IMR-90 (cell line): ENCODE measurements at places on chromosomes 3 and 15. TPM values are rescaled to one million over a fixed set of nuclear protein-coding genes. Genes with fewer than 3 reads are reported as not detected.
A peak's percentile ranks its signal among the peaks of the same experiment; 100 is the strongest.

DNA sequence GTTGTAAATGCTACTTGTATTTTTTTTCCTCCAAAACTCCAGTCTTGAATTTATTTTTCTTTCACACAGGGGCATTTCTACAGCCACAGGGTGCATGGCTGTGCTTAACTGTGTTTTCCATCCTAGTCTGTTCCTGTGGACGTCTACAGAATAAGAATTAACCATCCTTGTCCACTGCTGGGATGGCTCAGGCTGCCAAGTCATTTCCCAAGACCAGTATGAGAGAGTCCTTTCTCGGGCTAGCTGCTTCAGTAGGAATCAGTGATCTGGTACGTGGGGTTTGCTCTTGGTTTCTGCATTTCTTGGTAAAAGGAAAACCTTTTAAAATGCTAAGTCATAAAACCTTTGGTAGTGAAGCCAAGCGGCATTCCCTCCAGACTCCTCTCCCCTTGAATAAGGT is 29.8 kb downstream of the CHDH start:
- no peak for DNase-seq

GRCh38 chr15:66893294-66893693 is 172.1 kb upstream of the SMAD3 start:
- no peak for DNase-seq

- no peak for DNase-seq
These were observed 448 bp upstream of the KBTBD12 start for GRCh38 chr3:127914584-127914983.

KNG1 gene
- polyA plus RNA-seq = not detected in 2 replicates

MAN2A2 gene
- 52.5 and 55.5 TPM in 2 replicates for polyA plus RNA-seq

SAXO2 gene
- polyA plus RNA-seq = 0.14 and 0.42 TPM in 2 replicates

DNA sequence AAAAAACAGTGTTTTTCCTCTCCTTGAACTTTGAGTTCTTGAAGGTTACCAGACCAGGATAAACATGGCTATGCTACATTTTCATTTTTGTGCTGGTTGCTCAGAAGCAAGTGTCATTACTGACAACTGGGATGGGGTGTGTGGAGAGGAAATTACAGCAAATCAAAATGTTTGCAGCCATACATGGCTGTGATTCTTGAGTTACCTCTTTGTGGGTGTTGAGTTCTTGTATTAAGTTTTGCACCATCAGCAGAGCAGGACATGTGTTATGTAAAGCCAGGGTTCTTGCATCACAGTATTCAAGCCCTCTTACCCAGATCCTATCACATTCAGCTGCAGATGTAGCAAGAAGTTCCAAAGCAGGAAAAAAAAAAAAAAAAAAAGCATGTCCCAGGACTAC is 53.9 kb upstream of the ATOSA start:
- DNase-seq = no peak

GRCh38 chr15:37902126-37902525 is 32.3 kb upstream of the TMCO5A start:
- no peak for DNase-seq

HRH1 gene
- 7.6 and 8.1 TPM in 2 replicates for polyA plus RNA-seq

STRIT1 gene
- polyA plus RNA-seq = not detected in 2 replicates

DNA sequence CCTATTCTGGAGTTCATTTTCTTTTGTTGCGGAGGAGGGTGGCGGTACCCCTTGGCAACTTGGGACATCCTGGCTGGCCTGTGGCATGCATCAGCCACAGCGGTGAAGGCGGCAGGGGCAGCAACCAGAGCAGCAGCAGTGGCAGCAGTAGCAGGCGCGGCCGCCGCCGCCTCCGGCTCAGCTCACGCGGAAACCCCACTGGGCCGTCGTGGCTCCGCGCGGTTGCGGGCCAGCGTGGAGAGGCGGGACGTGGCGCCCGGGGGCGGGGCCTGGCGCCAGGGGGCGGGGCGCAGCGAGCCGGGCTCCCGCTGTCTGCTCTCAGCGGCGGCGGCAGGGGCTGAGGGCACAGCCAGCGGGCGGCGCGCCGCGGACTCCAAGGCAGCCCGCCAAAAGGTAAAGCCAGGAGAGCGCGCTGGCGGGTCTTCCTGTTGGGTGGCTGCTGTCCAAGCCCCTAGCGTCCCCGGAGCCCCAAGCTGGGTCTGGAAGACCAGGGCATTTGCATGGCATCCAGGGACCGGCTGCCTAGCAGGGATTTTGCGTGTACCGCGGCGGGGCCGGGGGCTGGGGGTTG is 334.4 kb upstream of the THRB start:
- DNase-seq = no peak

- no peak for DNase-seq
These were observed 13.0 kb upstream of the SNRPA1 start for GRCh38 chr15:101307897-101308603.

FMN1 gene
- 6.4 and 7.3 TPM in 2 replicates for polyA plus RNA-seq

- no peak for DNase-seq
These were observed 32.9 kb downstream of the DAPK2 start for GRCh38 chr15:64013179-64014062.

DNA sequence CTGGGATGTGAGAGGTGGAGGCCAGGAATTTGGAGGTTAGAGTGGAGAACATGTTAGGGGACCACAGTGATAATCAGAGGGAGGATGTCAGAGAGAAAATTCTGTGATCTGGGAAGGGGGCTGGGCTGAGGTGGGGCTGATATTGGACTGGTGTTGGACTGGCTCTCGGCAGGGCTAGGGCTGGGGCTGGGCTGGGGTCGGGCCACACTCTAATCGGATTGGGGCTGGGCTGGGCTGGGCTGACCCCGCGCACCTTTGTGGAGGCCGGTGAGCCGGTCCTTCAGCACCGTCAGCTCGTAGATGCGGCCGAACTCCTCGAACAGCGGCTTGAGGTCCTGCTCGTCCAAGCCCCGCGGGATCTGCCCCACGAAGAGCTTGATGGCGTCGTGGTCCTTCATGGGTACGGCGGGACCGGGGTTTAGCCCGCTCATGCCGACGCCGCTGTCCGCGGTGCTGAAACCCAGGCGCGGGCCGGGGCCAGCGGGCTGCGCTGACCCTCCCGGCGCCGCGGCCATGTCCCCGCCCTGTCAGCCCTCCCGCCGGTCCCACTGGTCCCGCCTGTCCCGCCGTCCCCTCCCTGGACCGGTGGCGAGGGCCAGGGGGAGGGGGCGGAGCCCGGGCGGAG is 485 bp downstream of the CELF6 start:
- DNase-seq = peak; percentile 47

GRCh38 chr3:141452045-141452444 is 34.8 kb upstream of the RASA2 start:
- peak; percentile 80 for DNase-seq

GRCh38 chr3:171760477-171760876 is 49.8 kb downstream of the PLD1 start:
- no peak for DNase-seq

- peak; percentile 23 for DNase-seq
These were observed 170.3 kb upstream of the MITF start for GRCh38 chr3:69568951-69569350.

LYZL4 gene
- polyA plus RNA-seq = not detected in 2 replicates

DNA sequence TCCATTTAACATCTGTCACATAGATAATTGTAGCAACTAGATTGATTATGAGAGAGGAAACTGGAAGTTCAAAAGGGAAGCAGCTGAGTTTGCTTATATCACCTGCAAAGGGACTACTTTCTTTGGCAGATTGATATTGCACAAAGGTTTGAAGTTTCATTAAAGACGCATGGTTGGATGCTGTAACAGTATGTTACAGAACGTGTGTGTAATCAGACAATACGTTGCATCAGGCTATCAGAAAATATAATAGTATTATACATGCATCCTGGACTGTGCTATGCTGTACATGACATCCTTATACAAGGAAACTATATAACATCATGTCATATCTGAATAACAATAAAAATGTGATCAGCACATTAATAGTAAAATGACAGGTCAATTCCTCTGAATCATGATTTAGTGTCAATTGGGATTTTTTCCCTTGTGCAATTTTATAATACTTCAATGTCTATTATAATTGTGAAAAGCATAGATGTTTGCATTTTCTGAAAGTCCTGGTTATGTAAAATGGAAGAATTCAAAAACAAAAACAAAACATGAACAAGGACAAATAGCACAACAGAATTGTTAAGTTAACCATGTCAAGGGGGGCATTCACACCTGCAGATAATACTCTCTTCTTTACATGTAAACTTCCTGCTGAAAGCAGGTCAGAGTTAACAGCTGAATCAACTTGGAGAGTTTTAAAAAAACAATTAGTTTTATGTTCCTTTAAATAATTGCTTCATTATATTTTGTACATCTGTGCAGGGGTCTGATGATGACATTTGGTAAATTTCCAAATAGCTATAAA is 283.2 kb upstream of the KCNH8 start:
- no peak for DNase-seq

GRCh38 chr3:76097589-76097969 is 312.2 kb upstream of the ZNF717 start:
- peak; percentile 6 for DNase-seq

GRCh38 chr15:90058775-90059174 is 43.5 kb downstream of the IDH2 start:
- DNase-seq = no peak

KCNAB1 gene
- polyA plus RNA-seq = 0.07 and 0.13 TPM in 2 replicates

DNA sequence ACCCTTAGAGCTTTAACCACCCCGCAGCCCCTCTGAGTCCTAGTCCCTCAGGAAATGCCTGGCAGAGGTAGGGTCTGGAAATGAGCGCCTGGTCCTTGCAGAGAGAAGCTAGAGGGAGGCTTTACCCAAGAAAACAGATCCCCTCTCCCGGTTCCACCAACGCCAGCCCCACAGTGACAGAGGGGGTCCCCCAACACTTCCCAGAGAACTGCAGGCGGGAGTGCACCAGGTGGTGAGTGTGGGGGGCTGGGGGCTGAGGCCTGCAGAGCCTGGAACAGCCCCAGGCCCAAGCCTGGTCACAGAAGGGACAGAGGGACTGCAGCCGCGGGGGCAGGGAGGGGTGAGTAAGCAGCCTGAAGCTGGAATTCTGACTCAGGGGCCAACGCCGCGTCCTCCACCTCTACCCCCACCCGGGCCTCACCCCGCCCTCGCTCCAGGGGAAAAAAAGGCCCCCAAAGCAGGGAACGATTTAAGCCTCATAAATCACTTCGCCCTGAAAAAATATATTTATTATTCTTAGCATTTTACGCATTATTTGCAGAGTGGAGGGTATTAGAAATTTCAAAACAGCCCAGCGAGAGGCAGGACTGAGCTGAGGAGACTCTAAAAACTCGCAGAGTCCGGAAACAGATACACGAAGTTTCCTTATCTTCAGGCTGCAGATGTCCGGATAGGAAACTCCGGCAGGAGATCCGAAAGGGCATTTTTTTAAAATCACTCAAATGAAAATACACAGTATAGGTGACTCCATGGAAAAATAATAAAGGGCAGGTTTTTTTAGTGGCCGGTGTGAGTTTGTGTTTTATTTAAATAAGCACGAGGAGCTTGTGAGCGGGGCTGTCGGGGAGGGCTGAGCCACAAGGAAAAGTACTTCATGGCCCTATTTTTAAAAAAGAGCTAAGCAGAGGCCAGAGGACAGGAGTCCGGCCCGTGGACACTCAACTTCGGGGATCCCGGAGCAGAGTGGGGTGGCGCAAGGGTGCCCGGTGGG is 10.0 kb downstream of the GATA2 start:
- peak; percentile 84 for DNase-seq

GRCh38 chr3:188578576-188579363 is 424.8 kb downstream of the LPP start:
- peak; percentile 91 for DNase-seq

GRCh38 chr3:169863458-169863899 is 6.3 kb downstream of the LRRC31 start:
- peak; percentile 72 for DNase-seq

GRCh38 chr3:89052386-89052785 is 55.0 kb upstream of the EPHA3 start:
- DNase-seq = no peak
